ENCODE measurements at places on chromosomes 3 and 15.

- peak; percentile 83 for DNase-seq
These were observed 51.9 kb downstream of the EPHB1 start for GRCh38 chr3:134846911-134847317.

- no peak for DNase-seq
These were observed 2.4 kb upstream of the GPR87 start for GRCh38 chr3:151318991-151319390.

- no peak for DNase-seq
These were observed 24.2 kb upstream of the C15orf39 start for GRCh38 chr15:75177360-75178071.

- no peak for DNase-seq
These were observed 26.3 kb downstream of the BMF start for GRCh38 chr15:40082195-40082883.

- no peak for DNase-seq
These were observed 84.1 kb downstream of the PIK3R4 start for GRCh38 chr3:130662501-130662996.

- peak; percentile 91 for DNase-seq
These were observed 40.5 kb downstream of the FILIP1L start for GRCh38 chr3:100073714-100074307.

GRCh38 chr3:122356402-122356801 is 26.6 kb downstream of the MIX23 start:
- DNase-seq = peak; percentile 9

DNA sequence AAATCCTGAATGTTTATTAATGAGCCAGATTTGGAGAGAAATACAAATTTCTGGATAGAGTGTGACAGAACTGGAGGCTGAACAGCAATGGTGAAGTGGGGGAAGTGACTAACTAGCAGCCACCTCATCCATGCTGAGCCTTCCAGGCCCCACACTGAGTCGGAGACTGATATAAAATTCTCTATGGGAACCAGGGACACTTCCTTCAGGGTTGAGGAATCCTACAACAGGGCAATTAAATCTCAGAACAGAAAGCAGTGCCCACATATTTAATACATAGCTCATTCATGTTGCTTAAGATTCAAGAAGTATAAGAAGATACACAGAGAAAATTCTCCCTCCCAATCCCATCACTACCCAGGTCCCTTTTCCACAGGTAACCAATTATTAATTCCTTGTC is 49.3 kb downstream of the HACD2 start:
- DNase-seq = peak; percentile 54

DNA sequence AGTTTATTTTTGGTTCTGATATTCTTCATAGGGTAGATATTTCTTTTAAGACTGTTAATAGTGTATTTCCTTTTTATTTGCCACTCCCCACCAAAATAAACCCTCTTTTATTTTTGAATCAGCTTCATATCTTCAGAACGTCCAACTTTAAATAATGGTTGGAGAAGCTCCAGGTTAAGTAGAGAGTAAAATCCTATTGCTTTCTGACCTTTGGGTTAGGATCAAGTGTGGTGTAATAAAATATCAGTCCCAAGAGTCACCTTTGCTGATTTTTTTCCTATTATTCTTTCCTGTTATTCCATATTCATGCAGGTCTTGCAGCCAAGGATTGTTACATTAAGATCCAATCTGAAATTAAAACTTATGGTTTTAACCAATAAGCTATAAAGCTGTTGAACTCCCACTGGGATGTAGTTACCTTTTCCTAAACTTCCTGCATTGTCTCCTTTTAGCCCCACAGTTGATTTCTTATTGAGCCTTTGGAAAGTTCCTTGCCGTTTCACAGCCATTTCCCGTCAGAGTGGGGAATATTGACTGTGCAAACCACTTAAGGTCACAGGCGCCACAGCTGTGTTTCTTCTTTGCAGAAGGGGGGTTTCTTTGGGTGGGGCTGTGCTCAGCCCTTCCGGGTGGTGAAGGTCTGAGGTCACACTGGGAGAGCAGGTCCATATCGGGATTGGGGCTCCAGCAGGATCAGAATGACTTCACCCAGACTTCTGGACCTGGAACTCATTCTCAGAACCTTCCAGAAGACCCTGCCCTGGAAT is 287.3 kb upstream of the CTDSPL start:
- DNase-seq = no peak

DNA sequence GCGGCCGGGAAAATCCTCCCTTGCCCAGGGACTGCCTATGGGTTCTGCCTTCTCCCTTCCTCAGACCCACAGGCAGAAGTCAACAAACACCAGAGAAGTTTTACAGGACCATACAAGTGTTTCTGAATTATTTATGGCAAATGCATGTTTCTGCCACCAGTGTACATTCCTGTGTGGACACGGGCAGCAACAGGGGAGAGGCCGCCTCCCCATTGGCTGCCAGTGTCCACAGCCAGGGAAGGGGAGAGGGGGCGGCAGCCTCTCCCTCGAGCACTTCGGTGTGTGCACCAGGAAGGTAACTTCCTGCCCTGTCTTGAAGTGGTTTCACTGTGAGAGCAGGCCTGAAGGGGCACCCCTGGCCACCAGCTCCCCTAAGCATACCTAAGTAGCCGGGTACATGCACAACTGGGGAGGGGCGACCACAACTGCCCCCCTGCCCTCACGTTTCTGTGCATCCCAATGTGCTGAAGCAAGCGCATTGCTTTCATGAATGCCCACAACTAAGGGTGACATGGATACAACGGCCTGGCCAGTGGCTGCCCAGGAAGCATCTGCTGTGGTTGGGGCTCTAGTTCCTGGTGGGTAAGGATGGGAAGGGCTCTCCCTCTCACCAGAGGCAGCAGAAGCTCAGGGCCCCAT is 14.8 kb upstream of the SHISA5 start:
- no peak for DNase-seq

DNA sequence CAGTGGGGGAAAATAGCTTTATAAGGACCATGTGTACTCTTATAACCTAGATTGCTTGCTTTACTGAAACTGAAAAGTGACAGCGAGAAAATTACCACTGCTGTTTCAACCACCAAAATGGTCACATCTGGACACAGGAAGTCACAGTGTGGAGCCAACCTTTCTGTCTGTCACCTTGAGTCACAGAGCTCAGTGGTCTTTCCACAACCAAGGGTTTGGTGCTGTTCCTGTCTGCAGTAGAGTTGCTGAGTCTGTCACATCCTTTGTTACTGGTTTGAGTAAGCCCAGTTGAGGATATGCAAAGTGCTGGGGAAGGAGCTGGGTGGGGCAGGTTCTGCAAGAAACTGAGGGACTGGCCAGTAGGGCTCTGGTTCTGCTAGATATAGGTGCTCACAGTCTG is 139.1 kb upstream of the EIF1B start:
- DNase-seq = no peak

DNA sequence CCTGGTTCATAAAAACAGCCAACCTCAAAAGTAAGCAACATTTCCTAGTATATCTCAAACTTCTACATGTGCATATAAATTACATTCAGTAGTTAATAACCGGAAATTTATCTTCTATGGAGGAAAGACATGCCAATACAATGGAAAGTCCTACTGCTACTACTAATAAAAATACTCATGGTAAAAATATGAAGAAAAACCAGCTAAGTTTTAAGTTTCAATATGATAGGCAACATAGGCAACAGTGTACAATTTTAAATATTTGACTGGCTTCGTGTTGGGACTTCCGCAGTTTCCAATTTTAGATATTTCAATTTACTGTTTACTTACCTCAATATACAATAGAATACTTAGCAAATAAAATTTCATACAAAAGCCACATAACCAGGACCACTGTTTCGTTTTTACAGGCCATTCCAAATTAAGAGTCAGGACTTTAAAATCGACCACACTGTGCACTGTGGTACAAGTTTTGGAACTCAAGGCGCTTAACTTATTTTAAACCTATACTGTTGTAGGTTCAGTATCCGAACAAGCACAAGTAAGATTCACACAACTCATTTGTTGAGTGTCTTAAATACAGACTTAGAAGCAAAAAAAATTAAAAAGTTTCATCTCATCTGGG is 2.9 kb downstream of the NAA50 start:
- DNase-seq = no peak

DNA sequence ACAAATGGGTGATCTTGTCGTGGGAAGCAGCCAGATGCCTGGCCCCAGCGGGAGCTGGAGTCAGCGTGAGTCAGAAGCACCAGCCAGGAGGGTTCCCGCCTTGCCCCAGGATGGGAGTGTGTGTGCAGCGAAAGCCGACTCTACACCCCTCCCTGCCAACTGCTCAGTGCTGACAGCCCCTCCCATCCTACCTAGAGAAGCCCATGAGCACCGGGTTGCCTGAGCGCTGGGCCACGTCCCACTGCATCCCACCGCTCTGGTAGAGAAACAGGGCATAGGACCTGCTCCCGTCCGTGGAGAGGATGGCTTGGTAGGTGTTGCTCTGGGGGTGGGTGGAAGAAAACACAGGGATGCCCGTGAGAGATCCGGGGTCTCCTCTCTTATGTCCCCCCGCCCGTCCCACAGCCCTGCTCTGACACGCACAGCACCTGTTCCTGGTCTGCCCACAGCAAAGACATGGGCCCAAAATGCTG is 42.9 kb downstream of the MUC4 start:
- no peak for DNase-seq

GRCh38 chr3:152621967-152622810 is 212.7 kb upstream of the P2RY1 start:
- DNase-seq = no peak

GRCh38 chr15:91022832-91023129 is 387 bp upstream of the VPS33B start:
- DNase-seq = no peak

DNA sequence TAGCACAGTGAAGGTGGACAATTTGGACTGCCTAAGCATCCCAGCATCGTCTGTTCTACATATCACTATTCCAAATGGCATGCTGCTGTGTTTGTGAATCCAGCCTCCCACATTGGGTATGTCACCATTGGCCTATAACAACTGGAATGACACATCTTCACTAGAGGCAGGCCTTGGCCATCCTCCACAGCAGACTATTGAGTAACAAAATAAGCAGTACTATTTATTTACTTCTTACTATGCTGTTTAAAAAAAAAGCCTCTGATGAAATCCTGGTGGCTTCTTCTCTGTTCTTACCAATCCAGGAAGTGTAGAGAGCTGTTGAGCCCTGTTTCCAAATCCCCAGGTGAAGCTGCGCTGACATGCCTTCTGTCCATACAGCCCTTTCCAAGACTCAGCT is 30.6 kb upstream of the CERS3 start:
- DNase-seq = peak; percentile 5

DNA sequence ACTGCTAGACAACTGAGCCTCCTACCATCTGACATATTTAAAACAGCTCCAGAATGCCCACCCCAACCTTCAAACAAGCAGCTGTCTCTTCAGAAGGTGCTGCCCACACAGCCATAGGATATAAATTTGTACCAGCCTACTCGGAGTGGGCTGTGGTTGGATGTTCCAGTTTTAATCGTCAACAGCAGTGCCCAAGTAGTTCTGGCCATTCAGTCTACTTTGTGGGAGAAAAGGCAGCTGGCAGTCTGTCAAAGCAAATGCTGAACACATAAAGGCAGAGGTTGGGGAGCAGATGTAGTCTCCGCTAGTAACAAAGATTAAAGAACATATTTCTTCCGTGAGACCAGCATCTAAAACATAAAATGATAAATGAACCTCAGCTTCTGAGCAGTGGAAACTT is 15.9 kb upstream of the ERC2 start:
- DNase-seq = no peak

- DNase-seq = peak; percentile 18
These were observed 5.1 kb upstream of the DNAH1 start for GRCh38 chr3:52310861-52311575.

DNA sequence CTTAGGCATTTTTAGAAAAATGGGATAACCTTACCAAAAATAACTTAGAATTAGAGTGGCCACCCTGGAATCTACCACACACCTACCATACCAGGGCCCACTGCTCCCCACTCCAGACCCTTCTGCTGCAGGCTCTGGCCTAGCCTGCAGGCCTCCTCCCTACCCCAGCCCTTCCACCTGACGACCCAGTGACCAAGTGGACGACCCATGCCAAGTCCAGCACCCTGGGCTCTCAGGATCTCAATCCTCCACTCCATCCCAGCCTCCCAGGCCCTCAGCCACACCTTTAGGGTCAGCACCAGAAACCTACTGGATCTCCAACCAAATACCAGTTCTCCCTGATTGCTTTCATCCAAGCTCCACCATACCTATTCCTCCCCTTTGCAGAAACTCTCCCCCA is 145.8 kb downstream of the TPRA1 start:
- no peak for DNase-seq

DNA sequence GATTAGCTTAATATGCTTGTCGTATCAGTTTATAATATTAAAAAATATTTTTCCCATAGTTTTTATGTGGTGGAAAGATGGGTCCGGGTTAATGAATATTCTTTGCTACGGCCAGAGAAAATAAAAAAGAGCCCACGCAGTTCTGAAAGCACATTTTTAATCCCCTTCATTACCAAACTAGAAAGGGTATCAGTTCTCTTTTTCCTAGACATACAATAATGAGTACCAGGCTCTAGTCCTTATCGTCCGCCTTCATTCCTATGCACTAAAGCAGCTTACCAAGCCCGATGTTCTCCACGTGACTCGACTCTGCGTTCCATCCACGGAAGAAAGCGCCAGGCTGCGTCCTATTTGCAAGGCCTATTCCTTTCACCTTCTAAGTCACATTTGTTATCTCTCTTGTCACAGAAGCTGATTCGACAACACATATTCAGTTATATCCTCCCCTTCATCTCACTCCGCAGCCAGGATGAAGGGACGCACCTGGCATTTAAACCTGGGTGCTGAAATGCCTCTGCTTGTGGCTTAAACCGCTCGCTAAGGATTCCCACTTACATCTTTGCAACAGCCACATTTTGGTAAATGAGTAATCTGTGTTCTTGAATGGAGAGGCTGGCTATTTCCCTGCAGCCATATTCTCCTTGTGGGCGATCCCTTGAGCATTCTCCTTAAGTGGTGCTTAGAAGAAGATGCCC is 257.0 kb downstream of the CD47 start:
- DNase-seq = no peak

GRCh38 chr15:45121020-45121419 is 6.9 kb downstream of the DUOXA2 start:
- no peak for DNase-seq

- no peak for DNase-seq
These were observed 248.3 kb downstream of the VPS13C start for GRCh38 chr15:61811952-61812351.

GRCh38 chr15:29331669-29332068 is 62.0 kb upstream of the NSMCE3 start:
- no peak for DNase-seq

- peak; percentile 88 for DNase-seq
These were observed 3.2 kb downstream of the DTWD1 start for GRCh38 chr15:49624056-49624455.

DNA sequence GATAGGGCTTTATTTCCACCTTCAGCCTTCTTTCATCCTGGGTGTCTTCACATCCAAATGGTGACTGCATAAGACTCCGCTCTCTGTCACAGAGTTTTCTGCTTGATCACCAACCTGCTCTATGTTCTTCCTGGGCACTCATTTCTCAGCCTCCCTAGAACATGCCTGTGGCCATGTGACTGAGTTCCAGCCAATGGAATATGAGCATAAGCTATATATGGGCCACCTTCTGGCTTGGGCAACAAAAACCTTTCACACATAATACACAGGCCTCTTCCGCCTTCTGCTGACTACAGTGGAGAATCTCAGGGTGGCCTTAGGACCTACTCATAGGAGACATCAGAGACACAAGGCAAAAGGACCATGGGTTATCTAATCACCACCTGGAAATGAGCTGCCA is 51.2 kb upstream of the MED12L start:
- no peak for DNase-seq

DNA sequence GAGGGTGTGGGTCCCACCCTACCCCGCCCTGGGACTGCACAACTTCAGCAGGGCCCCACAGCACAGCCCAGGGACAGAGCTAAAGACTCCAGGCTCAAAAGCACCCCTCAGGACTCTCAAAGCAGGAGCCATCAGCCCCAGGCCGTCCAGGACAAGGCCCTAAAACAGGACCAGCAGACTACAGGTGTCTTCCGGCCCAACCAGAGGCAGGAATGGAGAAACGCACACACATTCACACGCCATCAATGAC is 26.1 kb downstream of the ATRIP start:
- DNase-seq = no peak

All from astrocyte of the spinal cord (primary cell).